GM23338 (cell line): ENCODE measurements at places on chromosomes 3 and 15. TPM values are rescaled to one million over a fixed set of nuclear protein-coding genes. Genes with fewer than 3 reads are reported as not detected.

GBE1 gene
- 4.5 and 6.4 TPM in 2 replicates for polyA plus RNA-seq

SIDT1 gene
- polyA plus RNA-seq = not detected in 2 replicates

EAF1 gene
- 9.4 and 9.8 TPM in 2 replicates for polyA plus RNA-seq

TMEM39A gene
- 11.0 and 12.9 TPM in 2 replicates for polyA plus RNA-seq

SPTBN5 gene
- polyA plus RNA-seq = 0.31 and 0.57 TPM in 2 replicates

ARIH1 gene
- 19.0 and 30.5 TPM in 2 replicates for polyA plus RNA-seq

PRICKLE2 gene
- 0.80 and 1.1 TPM in 2 replicates for polyA plus RNA-seq

CD96 gene
- polyA plus RNA-seq = 0.09 and 0.91 TPM in 2 replicates

C3orf80 gene
- 0.40 and 0.57 TPM in 2 replicates for polyA plus RNA-seq

ARRDC4 gene
- 2.0 and 2.1 TPM in 2 replicates for polyA plus RNA-seq

LSMEM2 gene
- 0.86 and 1.5 TPM in 2 replicates for polyA plus RNA-seq

ALG1L2 gene
- polyA plus RNA-seq = 0.80 and 0.87 TPM in 2 replicates

GHSR gene
- polyA plus RNA-seq = not detected in 2 replicates

SERPINI1 gene
- polyA plus RNA-seq = 26.6 and 32.1 TPM in 2 replicates

LRRC28 gene
- polyA plus RNA-seq = 12.2 and 12.9 TPM in 2 replicates

FAM107A gene
- 0.61 and 1.1 TPM in 2 replicates for polyA plus RNA-seq

FAM43A gene
- 2.4 and 2.5 TPM in 2 replicates for polyA plus RNA-seq

SHISA5 gene
- 146 and 167 TPM in 2 replicates for polyA plus RNA-seq

WWTR1 gene
- 21.0 and 25.1 TPM in 2 replicates for polyA plus RNA-seq

ROPN1 gene
- polyA plus RNA-seq = 0.11 TPM in 1 of 2 replicates, not detected in the other
